ENCODE measurements at places on chromosomes 7 and 10.

DNA sequence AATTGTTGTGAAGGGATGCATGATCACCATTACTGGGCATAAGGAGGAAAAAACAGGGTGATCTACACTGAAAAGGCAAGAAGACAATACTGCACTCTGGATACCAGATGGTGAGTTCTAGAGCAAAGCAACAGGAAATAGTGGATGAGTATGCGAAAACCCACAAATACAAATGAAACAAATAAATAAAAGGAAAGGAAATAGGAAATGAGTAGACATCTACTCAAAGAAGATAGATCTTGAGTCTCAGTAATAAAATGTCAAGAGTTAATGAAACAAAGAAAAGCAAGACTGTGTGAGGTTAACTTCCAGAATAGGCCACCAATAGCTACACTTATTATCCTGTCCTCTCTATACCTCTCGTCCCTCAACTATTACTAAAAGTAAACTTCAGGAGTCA is 11.7 kb downstream of the ORC5 start:
- no peak for DNase-seq

GRCh38 chr7:139695051-139695450 is 82.7 kb downstream of the HIPK2 start:
- DNase-seq, result no peak

GRCh38 chr7:85320699-85321476 is 134.0 kb upstream of the SEMA3D start:
- DNase-seq, result no peak

GRCh38 chr7:74483402-74484336 is 30.0 kb downstream of the GTF2IRD1 start:
- DNase-seq, result no peak

GRCh38 chr7:1256621-1257020 is 23.9 kb downstream of the UNCX start:
- no peak for DNase-seq

GRCh38 chr10:70771311-70772194 is 13.6 kb downstream of the TBATA start:
- DNase-seq, result no peak

DNA sequence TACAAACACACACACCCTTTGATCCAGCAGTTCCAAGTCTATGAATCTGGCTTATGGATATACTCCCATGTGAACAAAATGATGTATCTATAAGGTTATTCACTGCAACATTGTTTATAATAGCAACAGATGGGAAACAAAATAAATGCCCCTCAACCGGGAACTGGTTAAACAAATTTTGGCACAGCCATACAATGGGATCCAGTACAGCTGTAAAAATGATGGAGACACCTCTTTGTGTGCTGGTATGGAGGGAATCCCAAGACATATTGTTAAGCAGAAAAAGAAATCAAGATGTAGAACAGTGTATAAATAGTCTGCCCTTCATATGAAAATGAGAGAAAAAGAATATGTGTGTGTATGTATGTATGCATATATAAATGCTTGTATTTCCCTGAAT is 155.5 kb downstream of the SNX10 start:
- no peak for DNase-seq

- peak; percentile 63 for DNase-seq
Observed at GRCh38 chr10:20622531-20623211, 274.4 kb downstream of the NEBL start.

- no peak for DNase-seq
Observed at GRCh38 chr7:101676956-101677355, 47.9 kb upstream of the MYL10 start.

GRCh38 chr7:114976666-114977065 is 54.8 kb downstream of the MDFIC start:
- no peak for DNase-seq

DNA sequence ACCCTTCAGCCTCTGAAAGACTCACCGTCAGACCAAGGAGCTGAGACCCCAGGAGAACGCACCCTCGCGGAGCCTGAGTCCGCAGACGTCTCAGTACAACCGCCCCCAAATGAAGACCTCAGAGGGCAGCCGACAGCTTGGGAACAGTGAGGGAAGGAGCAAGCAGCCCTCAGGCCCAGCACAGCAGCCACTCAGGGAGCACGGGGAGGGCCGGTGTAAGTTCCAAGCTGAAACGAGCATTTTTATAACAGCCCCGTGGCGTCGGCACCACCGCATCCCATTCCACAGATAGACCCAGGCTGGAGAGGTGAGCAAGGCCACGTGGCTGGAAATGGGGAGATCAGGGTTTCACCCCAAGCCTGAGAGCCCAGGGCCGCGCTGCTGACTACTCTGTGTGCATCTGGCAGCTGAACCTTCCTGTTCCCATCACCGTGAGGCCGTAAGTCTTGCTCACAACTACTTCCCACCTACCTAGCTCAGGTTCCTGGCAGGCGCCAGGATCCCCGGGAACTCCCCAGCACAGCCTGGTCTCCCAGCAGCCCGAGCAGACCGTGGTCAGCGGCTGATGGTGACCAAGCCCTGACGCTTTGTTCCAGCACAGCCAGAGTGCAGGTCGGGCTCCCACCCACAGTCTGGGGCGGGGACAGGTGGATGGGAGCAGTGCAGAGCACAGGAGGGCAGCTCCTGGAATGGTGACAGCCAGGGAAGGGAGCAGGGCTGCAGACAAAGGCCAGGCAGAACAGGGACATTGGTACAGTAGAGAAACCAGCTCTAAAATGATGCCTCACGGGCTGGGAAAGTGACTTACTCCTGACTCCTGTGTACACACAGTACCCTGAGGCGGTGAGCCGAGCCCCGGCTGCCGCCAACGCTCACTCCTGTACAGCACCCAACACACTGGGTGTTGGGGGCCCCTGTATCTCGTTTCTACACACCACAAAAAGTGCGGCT is 6.1 kb upstream of the NOM1 start:
- no peak for DNase-seq

DNA sequence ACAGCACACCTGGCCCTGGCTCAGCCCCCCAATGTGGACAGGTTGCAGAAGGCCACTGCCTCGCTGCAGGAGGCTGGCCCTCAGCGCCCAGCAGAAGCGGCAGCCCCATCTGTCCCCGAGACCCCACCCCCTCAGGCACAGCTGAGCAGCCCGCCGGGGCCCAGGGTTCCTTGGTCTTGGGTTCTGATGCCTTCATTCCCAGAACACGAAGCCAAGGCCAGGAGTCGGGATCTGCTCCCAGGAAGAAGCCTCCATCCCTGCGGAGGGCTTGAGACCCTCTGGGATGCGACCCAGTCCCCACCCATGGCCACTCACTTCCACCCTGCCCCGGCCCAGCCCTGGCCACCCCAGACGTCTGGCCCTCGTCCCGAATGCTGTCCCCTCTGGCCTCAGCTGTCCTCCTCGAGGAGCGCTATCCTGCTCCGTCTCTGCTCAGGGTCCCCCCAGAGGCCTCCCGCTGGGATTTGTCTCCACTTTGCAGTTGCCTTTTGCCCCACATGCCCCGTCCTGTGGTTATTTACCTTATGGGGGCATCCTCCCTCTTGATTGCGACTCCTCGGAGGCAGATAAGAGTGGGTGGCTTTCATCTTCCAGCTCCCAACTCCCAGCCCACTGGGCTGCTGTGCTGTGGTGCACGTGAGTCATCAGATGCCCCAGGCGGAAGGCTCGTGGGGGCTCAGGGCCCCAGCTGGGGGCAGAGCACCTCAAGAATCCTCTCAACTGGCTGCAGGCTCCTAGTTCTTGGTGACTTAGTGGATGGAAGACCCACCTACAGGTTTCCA is 97.5 kb downstream of the MKI67 start:
- DNase-seq, result no peak

- DNase-seq, result peak; percentile 95
Observed at GRCh38 chr10:70664702-70665195, 7.6 kb upstream of the ADAMTS14 start.

- no peak for DNase-seq
Observed at GRCh38 chr7:36630112-36630650, 94.1 kb downstream of the AOAH start.

DNA sequence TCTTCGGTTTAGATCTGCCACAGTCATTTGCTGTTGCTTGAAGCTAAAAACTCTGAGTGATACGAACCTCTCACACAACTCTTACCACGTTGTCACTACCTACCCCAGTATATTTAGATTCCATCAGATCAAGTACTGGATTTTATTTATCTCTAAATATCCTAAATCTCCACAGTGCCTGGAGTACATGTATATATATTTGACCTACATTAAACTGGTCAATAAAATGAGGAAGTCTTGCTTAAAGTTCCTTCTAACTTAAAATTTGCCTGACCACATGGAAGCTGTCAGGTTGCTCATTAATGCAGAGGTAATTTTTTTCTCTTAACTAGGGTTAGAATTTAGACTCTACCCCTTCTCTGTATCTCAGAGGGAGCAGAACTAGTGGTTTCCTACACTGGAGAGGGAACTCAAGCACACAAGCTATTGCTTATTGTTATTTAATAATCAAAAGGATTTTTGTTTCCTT is 3.1 kb upstream of the MACC1 start:
- no peak for DNase-seq

GRCh38 chr10:78560341-78560688 is 508.5 kb upstream of the ZMIZ1 start:
- no peak for DNase-seq
